ENCODE measurements at places on chromosomes 2 and 18. TPM values are rescaled to one million over a fixed set of nuclear protein-coding genes. Genes with fewer than 3 reads are reported as not detected.
A peak's percentile ranks its signal among the peaks of the same experiment; 100 is the strongest.

DNA sequence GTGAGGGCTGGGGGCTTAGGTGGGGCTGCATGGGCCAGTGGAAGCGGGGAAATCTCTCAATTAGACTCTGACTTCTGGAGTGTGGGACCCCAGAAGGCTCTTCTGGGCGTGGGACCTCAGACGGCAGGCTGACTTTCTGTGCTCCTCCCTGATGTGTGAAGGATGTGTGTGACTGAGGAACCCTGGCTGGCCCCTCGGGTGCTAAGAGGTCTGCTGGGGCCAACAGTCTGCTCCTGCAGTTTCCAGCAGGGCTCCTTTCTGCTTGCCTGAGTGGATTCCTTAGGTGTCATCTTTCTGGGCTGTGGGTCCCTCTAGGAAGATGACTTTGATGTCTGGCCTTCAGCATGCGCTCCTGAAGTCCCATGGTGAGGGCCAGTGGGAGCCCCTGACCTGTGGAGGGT is 167.5 kb downstream of the DYSF start:
- peak; percentile 3 for DNase-seq

DNA sequence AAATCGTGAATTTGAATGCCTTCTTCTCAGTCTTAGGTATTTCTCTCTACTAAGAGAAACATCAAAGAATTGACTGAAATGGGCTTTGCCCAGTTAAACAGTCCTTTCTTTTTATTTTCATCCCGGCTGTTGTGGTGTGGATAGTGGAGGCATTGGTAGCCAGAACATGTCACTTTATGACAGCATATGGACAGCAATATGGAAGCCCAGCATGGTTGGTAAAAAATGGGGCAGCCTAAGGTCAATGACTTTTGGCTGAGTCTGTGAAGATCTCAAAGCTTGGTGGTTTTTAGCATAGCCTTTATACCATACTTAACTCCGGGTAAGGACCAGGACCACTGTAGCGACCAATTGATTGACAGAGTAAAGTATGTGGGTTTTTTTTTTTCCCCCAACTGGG is 3.2 kb downstream of the CERS6 start:
- no peak for DNase-seq

- DNase-seq, result no peak
Observed at GRCh38 chr18:13309031-13309747, 90.6 kb downstream of the LDLRAD4 start.

GRCh38 chr2:113273027-113273551 is 5.6 kb downstream of the PAX8 start:
- DNase-seq, result peak; percentile 50

DNA sequence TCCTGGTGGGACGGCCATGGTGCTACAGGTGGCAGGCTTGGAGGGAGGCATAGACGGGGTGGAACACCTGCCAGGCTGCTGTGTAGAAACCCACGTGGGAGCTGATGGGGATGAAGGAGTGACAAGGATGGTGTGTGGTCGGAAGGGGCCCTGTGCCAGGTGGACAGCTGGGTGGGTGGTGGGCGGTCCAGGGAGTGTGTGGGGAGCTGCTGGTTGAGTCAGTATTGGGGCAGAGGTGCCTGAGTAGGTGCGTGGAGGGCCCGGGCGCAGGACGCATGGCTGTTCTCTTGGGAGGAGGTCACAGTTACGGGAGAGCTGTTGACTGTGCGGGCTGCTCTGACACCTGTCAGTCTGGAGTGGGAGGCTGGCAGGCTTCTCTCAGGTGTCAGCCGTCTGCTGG is 12.6 kb upstream of the D2HGDH start:
- no peak for DNase-seq

DNA sequence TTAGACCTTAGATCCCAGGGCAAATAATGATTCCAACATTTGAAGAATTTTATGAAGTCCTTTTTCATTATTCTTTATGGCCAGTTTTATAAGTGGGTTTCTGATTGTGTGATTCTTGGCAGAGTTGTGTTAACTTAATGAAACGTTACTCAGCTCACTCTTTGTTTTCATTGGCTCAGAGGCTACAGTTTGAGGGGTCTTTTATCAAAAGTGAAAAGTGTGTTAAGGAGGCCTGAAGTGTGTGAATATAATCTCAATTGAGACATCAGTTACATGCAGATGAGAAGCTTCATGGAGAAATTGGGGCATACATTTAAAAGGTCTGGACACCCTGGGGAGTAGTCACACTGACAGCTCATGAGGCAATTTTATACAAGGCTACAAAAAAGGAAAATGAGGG is 74.6 kb downstream of the ASXL3 start:
- DNase-seq, result no peak

DNA sequence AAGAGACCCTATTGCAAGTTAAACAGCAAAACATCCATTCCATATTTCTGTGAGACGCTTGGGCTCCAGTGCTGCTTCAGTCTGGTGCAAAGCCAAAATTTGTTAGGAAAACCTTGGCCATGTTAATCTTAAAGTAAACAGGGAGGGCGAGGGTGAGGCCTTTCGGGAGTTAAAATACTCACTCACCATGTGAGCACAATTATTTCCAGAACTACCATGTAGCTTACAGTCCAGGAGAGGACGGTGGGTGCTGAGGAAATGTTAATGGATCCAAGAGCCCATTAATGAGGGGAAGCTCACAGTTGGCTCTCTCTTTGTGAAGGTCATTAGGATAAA is 286.4 kb downstream of the SLC8A1 start:
- no peak for DNase-seq

The PNKD gene
- 34.0 TPM for total RNA-seq

The IL1RN gene
- total RNA-seq, result 0.48 TPM
